ENCODE measurements at places on chromosomes 11 and 22.

GRCh38 chr22:41598891-41599635, 9.4 kb upstream of the PMM1 start:
- DNase-seq = no peak

DNA sequence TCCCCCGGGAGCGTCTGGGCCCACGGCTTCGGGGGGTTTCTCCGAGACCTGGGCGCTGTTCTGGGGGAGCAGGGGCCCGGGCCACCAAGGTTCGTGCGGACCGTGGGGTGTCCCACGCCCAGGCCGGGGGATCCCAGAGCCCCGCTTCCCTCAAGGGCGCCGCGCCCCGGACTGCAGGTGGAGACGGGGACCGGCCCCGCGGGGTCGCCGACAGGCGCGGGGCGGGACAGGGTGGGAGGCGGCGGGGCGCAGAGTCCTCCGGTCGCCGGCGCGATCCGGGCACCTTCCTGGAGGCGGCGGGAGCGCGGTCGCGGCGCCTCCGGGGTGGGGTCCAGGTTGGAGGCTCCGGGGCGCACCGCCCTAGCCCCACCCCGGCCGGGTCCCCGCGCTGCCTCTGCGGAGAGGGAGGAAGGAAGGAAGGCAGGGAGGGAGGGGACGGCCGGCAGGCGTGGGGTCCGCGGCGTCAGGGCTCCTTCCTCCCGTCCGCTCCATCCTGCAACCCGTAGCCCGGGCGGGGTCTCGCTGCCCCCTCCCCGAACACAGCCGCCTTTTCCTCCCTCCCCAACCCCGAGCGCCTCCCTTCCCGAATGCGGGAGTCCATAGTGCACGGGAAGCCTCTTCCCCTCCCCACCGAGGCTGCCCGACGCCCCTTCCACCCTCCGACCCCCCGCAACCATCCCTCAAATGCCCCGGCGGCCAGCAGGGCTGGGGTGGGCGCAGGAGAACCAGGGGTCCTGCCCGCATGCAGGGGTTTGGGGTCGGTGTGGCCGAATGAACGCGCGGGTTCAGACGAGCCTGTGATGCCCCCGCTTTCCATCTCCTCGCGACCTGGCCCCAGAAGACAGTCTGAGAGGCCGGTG, 4.3 kb upstream of the ZBED4 start:
- DNase-seq = no peak

DNA sequence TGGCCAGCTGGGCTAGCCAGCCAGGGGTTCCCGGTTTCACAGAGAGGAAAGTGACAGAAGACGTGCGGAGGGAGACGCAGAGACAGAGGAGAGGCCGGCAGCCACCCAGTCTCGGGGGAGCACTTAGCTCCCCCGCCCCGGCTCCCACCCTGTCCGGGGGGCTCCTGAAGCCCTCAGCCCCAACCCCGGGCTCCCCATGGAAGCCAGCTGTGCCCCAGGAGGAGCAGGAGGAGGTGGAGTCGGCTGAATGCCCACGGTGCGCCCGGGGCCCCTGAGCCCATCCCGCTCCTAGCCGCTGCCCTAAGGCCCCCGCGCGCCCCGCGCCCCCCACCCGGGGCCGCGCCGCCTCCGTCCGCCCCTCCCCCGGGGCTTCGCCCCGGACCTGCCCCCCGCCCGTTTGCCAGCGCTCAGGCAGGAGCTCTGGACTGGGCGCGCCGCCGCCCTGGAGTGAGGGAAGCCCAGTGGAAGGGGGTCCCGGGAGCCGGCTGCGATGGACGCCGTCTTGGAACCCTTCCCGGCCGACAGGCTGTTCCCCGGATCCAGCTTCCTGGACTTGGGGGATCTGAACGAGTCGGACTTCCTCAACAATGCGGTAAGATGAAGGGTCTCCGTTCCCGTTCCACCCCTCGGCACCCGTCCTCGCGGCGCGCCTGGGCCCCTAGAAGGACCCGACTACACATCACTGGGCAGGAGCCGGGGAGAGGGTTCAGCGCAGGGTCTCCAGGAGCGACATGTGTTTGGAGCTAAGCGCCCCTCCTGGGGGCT, at the start of gene CREB3L1:
Gene CREB3L1, plus strand, starts transcription at position 41 of the 765 bp plus-strand sequence. Its CDS starts 450 bp downstream, at position 491.
- peak; percentile 48 for DNase-seq

DNA sequence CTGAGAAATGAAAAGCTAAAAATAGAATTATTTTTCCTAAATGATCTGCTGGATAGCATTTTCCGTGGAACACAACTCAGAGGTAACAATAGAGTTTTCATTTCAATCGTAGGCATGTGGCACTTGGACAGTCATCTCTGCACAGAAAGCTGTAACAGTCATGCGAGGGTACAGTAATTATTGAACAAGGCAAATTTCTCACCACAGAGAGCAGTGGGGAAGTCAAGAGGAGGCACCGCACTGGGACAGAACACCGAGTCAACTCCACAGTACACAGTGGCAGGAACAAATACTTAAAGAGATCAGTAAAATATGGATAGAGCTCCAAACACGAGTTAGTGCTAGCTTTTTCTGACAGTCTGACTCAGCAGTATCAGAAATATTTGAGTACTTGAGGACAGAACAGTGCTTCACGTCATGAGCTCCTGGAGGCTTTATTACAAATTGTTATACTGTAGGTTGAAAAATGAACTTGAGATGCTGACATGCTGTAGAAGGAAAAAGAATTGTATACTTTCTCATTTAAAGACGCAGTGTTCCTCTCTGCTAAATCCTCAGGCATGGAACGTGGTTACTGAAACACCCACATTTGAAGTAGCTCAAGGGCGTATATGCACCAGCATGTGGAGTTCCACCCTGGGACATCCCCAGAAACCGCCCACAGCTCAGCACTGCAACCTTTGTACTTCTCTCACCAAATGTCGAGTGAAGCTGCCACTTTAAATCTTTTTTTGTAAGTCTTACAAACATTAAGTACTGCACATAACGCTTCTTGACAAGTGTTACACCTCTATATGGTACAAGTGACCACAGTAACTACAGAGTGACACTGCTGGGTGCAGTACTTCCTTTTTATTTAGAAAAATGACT, 27.4 kb upstream of the YPEL1 start:
- no peak for DNase-seq

GRCh38 chr11:31802990-31803812, 7.9 kb downstream of the PAX6 start:
- DNase-seq = no peak

DNA sequence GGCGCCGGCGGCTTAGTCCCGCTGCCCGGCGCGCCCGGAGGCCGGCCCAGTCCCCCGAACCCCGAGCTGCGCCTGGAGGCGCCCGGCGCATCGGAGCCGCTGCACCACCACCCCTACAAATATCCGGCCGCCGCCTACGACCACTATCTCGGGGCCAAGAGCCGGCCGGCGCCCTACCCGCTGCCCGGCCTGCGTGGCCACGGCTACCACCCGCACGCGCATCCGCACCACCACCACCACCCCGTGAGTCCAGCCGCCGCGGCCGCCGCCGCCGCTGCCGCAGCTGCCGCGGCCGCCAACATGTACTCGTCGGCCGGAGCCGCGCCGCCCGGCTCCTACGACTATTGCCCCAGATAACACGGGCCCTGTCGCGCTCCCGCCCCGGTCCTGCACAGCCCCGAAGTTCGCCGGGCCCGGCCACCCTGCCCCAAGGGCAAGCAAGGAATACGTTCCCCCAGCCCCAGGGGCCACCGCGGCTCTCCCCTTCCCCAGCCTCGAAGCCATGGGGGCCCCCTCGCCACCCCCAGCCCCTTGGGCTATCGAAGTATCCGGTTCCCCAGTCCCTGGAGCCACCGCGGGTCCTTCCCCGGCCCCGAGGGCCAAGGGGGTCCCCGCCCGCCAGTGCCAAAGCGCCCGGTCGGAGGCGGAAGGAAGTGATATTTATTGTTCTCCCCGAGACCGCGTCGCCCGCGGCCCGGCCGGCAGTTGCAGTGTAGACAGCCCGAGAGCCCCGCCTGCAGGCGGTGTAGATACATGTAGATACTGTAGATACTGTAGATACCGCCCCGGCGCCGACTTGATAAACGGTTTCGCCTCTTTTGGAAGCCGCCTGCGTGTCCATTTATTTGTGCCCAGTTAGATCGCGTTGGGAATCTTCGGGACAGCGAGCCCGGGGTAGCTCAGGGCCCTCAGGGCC, 6.2 kb downstream of the TBX1 start:
- DNase-seq = no peak

DNA sequence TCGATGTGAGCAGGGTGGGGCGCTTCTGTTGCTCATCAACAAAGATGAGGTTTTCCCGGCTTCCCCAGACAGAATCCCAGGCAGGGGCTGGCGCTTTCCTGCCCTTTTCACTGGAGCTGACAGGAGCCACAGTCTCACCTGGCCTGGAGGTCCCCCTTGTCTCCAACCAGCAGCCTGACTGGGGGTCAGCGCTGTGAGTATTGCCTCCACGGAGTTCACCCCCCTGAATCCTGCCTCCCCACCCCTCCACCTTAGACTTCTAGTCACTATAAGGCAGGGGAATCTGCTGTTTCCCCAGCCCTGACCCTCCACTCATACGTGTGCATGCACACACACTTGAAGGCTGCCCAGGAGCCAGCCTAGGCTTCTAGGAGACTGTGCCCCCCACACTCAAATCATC, 58.8 kb upstream of the LYVE1 start:
- DNase-seq = no peak

GRCh38 chr11:2789331-2789730, 89.5 kb upstream of the KCNQ1OT1 start:
- no peak for DNase-seq

DNA sequence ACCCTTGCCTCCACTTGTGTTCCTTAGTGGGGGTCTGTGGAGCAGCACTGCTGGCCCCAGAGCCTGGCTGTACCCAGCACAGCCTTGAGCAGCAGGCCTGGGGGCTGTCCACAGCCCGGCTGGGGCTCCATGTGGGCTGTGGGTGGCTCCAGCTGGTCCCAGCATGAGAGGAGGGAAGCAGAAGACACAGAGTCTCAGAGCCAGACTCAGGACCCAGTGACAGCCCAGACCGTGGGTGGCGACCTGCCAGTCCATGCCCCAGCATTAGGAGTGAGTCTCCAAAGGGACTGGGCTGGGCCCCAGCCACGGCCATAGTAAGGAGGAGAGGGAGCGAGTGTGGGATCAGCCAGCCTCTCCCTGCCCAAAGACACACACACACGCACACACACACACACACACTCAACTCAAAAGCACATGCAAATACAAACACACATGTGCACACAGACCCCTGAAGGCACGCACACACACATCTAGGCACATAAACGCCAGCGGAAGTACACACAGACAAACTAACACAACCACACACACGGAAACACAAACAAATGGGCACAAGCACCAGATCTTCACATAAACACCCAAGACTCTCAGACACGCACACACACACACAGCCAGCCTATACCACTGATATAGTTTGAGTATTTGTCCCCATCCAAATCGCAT, 16.7 kb upstream of the LRRC10B start:
- DNase-seq = no peak

DNA sequence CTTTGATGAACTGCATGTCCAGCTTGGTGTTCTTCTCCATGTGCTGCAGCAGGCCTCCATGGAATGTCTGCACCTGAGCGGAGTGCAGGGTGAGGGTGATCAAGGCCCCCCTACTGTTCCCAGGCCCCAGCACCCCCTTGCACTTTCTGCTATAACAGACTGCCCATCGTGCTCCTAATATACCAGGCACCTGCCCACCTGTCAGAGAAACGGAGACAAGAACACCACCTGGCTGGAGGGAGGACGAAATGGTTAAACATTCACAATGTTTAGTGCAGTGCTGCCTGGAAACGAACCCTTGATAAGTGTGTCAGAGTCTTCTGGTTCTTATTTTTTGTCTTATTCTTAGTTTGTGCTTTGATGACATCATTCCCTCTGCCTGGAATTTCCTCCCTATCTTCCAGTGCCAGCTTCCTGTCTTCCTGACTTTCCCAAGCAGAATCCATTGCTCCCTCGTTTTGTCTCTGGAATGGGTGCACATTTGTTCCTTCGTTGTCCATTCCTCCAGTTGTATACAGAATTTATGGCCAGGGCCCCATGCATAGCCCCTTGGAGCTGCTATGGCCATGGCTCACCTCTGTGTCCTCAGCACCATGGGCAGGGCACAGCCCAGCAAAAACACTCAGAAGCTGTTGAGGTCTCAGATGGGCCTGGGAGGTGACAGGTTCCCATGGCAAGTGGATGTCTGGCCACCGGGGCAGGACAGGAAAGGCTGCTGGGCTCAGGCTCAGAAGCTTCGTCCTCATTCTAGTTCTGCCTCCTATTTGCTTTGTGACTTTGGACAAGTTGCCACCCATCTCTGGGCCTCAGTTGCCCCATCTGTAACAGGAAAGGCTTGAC, 11.9 kb downstream of the BAIAP2L2 start:
- DNase-seq = no peak

- DNase-seq = no peak
Observed at GRCh38 chr11:36054628-36055027, 110.8 kb downstream of the LDLRAD3 start.

- DNase-seq = no peak
Observed at GRCh38 chr11:75810637-75811390, 4.2 kb upstream of the UVRAG start.

- no peak for DNase-seq
Observed at GRCh38 chr11:66625752-66626149, 9.3 kb downstream of the RBM14 start.

- no peak for DNase-seq
Observed at GRCh38 chr11:69240332-69241074, 53.5 kb upstream of the MYEOV start.

- no peak for DNase-seq
Observed at GRCh38 chr22:42116848-42117424, 13.7 kb downstream of the CYP2D6 start.

DNA sequence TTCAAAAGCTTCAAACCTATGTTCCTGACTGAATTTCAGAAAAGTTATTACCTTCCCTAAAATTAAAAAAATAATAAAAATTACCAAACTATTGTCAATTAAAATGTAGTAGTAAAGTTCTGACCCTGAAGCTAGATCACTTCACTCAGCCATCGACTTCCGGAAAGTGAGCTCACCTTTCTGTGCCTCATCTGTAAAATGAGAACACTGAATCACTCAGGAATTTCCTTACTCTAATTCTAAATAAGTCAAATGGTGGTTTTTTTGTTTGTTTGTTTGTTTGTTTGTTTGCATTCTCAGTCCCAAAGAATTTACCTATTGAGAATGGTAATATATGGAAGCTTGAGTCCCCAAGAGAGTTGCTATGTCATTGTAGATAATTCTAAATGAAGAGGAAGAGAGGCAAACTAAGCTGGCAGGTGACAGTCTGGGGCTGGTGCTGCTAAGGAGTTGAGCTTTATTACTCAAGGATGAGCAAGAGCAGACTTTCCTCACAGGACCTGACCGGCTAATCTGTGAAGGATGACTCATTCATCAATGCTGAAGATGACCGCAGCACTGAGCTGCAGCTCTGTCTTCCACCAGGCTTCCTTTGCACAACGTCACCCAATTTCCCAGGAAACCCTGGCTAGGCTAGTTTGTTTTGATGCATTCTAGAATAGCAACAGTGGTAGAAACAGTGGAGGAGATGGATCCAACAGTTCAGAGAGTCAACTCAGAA, 248.8 kb downstream of the RAB38 start:
- DNase-seq = no peak

GRCh38 chr11:71119656-71120269, 132.6 kb downstream of the SHANK2 start:
- DNase-seq = no peak

GRCh38 chr22:40665312-40665711, 14.0 kb upstream of the MCHR1 start:
- no peak for DNase-seq

DNA sequence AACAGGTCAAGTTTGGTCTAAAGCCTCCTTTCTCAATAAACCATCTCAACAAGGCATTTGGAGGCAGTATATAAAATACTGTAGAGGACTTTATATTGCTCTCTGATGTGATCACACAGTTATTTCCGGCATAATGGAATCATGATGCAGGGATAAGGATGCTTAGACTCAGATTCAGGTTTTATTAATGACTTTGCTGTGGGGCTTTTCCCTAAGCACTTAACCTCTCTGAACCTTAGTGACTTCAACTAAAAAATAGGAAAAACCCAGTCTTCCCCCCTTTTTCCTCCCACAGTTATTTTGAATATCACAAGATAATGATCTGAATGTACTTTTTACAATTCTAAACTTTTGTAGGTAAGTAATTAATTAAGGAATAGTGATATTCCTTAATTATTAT, 94.8 kb upstream of the TENM4 start:
- DNase-seq = no peak
